ENCODE measurements at places on chromosomes 12 and 14.

- no peak for DNase-seq
Measured at GRCh38 chr12:104551313-104551931, 94.7 kb downstream of the CHST11 start.

DNA sequence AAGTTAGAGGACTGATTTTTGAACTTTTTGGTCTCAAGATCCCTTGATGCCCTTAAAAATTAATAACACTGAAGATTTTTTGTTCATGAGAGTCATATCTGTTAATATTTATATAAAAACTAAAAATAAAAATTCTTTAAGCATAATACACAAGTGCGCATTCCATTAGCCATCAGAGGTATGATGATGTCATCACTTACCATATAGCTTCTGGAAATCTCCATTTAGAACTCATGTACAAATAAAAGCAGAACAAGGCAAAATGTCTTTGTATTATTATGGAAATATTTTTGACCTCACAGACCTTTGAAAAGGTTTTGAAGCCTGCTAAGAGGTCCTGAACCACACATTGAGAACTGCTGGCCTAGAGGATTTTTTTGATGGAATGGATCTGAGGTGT lies 214.4 kb upstream of the GARIN6 start:
- no peak for DNase-seq

DNA sequence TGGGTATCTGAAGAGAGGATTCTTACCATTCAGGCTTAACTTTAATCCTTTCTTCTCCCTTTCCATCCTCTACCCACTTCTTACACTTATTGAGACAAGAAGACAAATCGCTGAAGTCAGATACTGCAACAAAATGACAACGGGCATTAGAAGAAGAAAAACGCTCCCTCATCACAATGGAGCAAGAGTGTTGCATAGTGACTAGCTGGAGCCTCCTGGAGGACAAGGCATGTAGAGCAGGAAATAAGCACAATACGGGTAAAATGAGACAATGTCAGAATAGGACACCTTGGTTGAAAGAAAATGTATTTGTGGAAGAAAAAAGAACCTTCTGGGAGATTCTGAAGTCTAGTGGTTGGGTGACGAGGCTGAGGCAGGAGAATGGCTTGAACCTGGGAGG lies 501.0 kb downstream of the RERGL start:
- no peak for DNase-seq

GRCh38 chr12:5076761-5077160 lies 33.1 kb downstream of the KCNA5 start:
- no peak for DNase-seq

DNA sequence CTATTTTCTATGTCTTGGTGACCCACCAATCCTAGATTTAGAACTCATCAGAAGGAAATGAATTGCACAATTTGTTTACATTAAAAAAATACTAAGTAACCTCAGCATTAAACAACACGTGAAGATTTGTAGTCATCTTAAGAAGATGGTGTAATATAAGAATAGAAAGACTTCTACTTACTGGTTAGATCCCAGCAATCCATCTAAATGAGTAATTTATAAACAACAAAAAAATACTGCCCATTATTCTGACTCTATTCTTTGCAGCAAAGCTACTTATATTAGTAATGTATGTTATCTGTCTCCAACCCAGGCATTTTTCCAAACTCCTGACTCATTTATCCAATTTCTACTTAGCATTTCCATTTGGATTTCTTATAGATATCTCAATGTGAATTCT lies 67.8 kb downstream of the CD163L1 start:
- DNase-seq: no peak

DNA sequence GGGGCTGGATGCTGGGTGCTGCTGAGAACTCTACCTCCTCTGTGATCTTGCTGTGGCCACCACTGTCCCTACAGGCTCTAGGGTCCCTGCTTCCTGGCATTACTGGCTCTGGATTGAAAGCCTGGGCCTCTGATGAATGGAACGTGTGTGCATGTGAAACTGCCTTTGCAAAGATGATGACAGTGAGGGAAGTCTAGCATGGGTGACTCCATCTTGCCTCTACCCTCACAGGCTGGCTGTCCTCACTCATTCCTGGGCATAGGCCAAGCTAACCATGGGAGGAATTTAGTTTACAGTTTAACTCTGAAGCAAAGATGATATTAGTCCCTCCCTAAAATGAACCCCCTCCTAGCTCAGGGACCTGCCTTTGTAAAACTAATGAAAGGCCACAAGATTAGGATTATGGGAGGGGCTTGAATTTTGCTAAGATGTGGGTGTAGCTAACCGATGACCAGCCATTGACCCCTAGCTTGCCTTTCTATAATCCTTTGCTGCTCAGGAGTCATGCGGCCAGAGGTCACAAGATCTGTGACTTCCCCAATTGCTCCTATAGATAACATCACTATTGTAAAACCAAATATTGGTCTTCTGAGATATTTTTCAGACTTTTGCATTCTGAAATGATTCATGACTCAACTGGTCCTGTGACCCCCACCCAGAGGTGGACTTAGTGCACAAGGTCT lies 2.2 kb upstream of the C1S start:
- DNase-seq: no peak

DNA sequence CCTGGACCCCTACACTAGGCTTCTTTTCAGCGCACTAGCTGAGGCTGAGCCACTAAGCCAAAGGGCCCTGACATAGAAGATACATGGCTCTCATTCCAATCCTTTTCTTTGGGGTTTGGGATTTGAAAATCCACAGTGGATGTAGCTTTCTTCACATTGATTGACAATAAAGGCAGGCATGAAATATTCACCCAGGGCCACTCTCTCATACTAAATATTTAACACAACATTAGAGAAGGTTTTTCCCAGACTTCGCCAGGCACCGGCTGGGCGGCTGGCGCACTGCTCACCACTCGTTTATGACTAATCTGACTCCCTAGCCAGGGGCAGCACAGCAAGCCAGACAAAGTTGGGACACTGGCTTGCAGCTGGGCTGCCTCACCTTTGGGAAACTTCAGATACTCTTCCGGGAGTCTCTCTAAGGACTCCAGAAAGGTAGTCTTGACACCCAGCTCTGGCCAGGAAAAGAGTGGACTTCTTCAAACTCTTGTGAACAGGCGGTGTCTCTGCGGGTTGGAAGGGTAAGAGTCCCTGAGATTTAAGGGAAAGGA lies 699 bp upstream of the HOXC11 start:
- no peak for DNase-seq

All from NCI-H1092 (cell line).